ENCODE measurements at places on chromosomes 3 and 15.

GRCh38 chr3:159892171-159892795 is 96.4 kb upstream of the IL12A start:
- no peak for DNase-seq
- no peaks in the 10 kb centered on the region for H3K36me3 ChIP-seq
- H3K4me1 ChIP-seq, result no peaks in the 10 kb centered on the region
- H3K27me3 ChIP-seq, result peaks cover 11% of the 10 kb centered on the region
- H3K4me3 ChIP-seq, result no peak overlapping the region
- H3K27ac ChIP-seq, result no peak overlapping the region

GRCh38 chr3:58151637-58152036 is 59.1 kb downstream of the DNASE1L3 start:
- no peak overlapping the region for H3K4me3 ChIP-seq
- no peaks in the 10 kb centered on the region for H3K27me3 ChIP-seq
- H3K4me1 ChIP-seq, result no peaks in the 10 kb centered on the region
- no peak for DNase-seq
- H3K27ac ChIP-seq, result no peak overlapping the region

GRCh38 chr3:123653221-123653682 is 68.4 kb upstream of the HACD2 start:
- no peak overlapping the region for H3K4me3 ChIP-seq
- no peak for DNase-seq
- no peaks in the 10 kb centered on the region for H3K36me3 ChIP-seq
- no peaks in the 10 kb centered on the region for H3K27me3 ChIP-seq
- H3K4me1 ChIP-seq, result no peaks in the 10 kb centered on the region

DNA sequence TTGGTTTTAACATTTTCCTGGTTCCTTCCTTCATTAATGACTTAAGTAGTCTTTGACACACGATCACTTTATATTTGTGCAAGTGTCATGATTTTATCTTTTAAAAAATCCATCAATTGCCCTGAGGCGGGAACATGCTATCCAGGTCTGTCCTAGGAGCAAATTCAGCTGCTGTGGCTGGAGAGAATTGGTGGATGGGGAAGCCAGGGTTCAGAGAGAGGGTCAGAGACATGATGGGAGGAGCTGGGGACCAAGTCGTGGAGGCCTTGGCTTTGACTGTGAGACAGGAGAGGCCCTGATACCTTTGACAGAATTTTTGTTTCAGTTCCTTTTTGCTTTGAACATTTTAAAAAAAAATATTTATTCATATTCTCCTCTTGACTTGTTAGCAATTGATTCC is 89.0 kb downstream of the CHRNA7 start:
- H3K4me1 ChIP-seq, result no peaks in the 10 kb centered on the region
- DNase-seq, result no peak

DNA sequence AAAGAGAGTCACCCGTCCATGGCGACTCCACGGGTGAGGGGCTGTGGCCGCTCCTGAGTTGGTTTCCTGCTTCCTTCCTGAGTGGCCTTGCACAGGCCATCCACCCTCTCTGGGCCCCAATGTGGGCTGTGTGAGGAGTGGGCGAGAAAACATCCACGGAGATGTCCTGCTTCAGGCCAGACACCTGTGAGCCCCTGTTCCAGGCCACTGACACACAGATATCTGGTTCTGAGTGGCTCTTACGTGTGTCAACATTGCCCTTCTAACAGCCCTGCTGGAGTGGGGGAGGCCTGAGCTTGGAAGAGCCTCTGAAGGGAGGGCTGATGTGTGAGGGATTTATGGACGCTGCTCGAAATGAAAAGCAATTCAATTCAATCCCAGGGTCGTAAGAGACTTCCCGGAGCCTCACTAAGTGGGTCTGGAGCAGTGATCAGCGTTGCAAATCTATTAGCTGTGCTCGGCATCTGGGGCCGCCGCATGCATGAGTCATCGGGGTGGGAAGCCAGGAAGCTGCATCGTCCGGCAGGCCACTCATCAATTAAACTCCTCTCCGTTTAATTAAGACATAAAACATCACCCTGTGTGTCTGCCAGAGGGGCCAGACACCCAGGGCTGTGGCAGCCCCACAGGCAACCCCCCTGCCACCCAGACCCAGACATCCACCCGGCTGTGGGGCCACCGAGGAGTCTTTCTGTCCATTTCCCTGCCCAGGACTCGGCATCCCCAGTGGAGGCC is 20.0 kb upstream of the PRR23E start:
- peaks cover 12% of the 10 kb centered on the region for H3K27me3 ChIP-seq
- H3K4me1 ChIP-seq, result no peaks in the 10 kb centered on the region
- H3K4me3 ChIP-seq, result no peak overlapping the region

DNA sequence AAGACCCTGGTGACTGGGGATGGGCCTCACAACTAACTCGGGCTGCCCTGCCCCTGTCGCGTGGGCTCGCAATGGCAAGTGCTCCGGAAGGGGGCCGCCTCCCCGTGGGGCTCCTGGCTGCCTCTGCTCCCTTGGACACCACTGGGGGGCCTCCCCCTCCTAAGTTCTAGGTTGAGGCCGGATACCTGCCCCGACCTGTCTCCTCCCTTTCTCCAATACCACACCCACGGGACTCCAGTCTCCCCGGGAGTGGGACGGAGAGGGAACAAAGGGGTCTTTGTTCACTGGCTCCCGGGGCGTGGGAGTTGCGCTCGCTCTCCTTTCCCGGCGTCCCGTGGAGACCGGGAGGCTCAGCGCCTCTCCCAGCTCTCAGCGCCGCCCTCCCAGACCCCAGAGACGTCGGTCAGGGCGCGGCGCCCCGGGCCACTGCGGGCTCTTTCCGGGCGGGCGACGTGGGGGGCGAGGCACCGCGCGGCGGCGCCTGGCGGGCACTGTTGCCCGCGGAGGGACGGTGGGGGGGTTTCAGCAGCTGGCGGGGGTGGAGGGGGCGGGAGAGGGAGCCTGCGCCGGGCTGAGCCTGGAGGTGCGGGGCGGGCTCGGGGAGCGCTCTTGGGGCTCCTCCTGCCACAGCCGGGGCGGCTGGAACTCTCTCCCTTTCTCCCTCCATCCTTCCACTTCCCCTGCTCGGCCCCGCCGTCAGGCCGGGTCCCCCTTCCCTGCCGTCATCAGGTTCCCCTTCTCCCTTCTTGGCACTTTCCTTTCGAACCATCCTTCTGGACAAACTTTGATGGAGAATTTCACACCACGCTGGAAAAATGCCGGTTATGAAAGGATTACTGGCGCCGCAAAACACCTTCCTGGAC is at the start of gene KCNH8:
KCNH8 (plus strand) TSS at position 606 of the 863 bp plus-strand sequence; CDS start at position 816, 210 bp downstream.
- peaks cover 41% of the 10 kb centered on the region for H3K27me3 ChIP-seq
- H3K4me1 ChIP-seq, result peaks cover 26% of the 10 kb centered on the region
- DNase-seq, result peak; percentile 20
- peak within 1 kb of the TSS; percentile 89 for H3K4me3 ChIP-seq

DNA sequence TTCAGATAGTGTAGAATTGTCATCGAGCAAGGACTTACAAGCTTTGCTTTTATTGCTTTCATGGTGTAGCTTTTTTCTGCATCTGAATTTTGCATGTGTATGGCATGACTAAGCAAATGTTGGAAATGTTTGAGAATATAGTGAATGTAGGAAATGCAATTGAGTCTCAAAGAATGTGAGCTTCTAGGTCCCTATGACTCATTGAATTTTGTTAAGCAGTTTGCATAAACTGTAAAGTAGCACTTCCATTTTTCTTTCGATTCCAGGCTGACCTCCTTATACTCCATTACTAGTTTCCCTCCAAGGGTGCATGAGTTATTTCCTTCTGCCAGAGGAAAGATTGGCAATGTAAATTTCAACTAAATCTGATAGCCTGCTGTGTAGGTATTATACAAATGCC is 619.2 kb downstream of the DIPK2A start:
- no peaks in the 10 kb centered on the region for H3K4me1 ChIP-seq
- no peaks in the 10 kb centered on the region for H3K36me3 ChIP-seq
- DNase-seq, result no peak
- H3K27ac ChIP-seq, result no peak overlapping the region

- H3K27me3 ChIP-seq, result peaks cover 61% of the 10 kb centered on the region
- H3K4me3 ChIP-seq, result no peak overlapping the region
- no peak overlapping the region for H3K27ac ChIP-seq
Measured at GRCh38 chr15:89936786-89937265, 24.1 kb upstream of the ARPIN start.

- peak overlapping the region; percentile 84 for H3K4me3 ChIP-seq
- H3K27ac ChIP-seq, result peak overlapping the region; percentile 85
- peak; percentile 35 for DNase-seq
- H3K36me3 ChIP-seq, result peaks cover 48% of the 10 kb centered on the region
- no peaks in the 10 kb centered on the region for H3K27me3 ChIP-seq
- H3K4me1 ChIP-seq, result peaks cover 63% of the 10 kb centered on the region
Measured at GRCh38 chr3:56799251-56799882, 2.4 kb downstream of the ARHGEF3 start.

DNA sequence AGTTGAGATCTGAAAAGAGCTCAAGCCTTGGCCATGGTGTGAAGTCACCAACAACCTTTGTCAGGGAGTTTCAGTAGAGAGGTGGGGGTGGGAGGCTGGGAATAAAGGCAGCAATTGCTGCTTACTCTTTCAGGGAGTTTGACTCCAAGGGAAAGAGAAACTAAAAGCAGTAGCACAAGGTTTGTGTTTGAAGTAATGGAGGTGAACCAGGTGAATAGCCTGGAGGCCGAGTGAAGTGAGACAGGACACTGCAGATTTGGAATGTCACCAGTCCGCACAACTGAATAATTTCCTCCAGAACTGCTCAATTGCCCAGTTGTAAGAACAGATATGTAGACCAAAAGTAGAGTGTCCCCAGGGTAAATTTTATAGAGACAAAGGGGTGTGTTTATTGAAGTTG is 44.1 kb downstream of the CD86 start:
- DNase-seq, result no peak
- peaks cover 23% of the 10 kb centered on the region for H3K4me1 ChIP-seq
- H3K27ac ChIP-seq, result no peak overlapping the region
- no peaks in the 10 kb centered on the region for H3K27me3 ChIP-seq

DNA sequence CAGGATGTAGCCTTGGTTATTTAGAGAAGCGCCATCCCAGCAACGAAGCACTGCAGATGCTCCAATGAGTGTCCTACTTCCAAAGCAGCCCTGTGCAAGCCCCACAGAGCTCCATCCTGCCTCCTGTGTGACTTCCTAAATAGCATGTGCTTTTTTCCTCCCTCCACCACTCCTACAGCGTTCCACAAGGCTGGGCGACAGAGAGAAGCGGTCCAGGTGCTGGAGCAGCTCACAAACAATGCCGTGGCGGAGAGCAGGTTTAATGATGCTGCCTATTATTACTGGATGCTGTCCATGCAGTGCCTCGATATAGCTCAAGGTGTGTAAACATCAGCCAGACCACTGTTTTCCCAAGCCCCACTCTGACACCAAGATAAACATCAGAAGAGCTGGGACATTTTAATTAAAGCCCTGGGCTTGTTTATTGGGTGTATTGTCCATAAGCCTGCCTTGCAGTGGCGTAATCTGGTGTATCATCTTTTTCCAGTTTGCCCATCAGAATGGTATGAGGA is 22.2 kb upstream of the RHO start:
- H3K4me1 ChIP-seq, result peaks cover 2% of the 10 kb centered on the region
- H3K36me3 ChIP-seq, result no peaks in the 10 kb centered on the region
- H3K27ac ChIP-seq, result no peak overlapping the region
- H3K4me3 ChIP-seq, result no peak overlapping the region
- no peaks in the 10 kb centered on the region for H3K27me3 ChIP-seq

DNA sequence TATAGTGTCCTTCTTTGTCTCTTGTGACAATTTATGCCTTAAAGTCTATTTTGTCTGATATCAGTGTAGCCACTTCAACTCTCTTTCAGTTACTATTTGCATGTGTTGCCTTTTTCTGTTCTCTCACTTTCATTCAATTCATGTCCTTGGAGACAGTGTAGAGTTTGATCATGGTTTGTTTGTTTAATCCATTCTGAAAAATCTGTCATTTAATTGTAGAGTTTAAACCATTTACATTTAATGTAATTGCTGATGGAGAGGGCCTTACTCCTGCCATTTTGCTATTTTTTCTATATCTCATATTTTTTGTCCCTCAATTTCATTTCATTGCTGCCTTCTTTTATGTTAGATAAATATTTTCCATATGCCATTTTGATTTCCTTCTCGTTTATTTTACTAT is 42.3 kb downstream of the LSM3 start:
- peaks cover 26% of the 10 kb centered on the region for H3K27me3 ChIP-seq
- H3K27ac ChIP-seq, result no peak overlapping the region
- no peak overlapping the region for H3K4me3 ChIP-seq

GRCh38 chr3:46615050-46615775 is 2.9 kb downstream of the FAM240A start:
- DNase-seq, result no peak
- no peak overlapping the region for H3K27ac ChIP-seq
- no peaks in the 10 kb centered on the region for H3K4me1 ChIP-seq
- H3K4me3 ChIP-seq, result no peak overlapping the region
- peaks cover 57% of the 10 kb centered on the region for H3K27me3 ChIP-seq

DNA sequence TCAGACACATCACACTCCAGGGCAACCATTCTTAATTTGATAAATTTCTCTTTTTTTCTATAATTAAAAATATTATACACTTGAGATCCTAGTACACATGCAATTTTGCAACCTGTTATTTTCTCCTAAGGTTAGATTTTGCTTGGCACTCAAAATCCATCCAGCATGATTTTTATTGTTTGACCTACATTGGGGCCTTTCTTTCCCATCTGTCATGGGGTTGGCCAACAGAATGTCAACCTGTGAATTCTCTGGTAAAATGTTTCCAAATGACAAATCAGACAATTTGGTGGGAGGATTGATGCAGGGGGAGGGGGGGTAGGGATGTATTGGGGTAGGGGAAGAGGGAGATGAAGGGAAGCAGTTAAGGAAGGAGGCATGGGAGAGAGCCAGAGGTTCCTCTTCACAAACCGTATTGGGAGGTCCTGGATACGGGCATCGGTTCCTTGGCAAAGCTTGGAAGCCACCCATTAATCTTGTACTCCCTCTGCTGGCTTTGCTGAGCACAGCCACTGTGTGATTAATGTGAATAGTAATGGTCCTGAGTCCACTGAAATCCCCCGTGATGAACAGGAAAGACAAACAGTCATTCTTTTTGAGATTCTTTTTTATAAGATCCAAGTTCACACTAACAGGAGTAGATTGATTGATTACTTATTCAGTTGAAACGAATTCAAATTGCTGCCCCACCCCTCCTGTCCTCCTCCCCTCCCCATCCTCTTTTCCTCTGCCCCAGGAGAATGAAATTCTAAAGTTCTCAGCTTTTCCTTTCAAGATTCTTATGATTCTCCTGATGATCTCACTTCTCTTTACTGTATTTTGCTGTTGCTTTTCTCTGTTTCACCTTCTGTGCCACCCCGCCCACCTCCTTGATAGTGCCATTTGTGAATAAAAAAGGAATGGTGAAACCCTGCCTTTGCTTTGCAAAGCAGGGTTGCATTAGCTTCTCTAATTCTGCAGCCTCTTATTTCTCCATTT is 82.2 kb upstream of the SLC25A26 start:
- peak; percentile 20 for DNase-seq
- H3K4me3 ChIP-seq, result no peak overlapping the region
- H3K4me1 ChIP-seq, result no peaks in the 10 kb centered on the region
- no peaks in the 10 kb centered on the region for H3K36me3 ChIP-seq

GRCh38 chr15:29770796-29771195 is 51.5 kb downstream of the TJP1 start:
- H3K27me3 ChIP-seq, result peaks cover 4% of the 10 kb centered on the region
- H3K4me1 ChIP-seq, result no peaks in the 10 kb centered on the region
- H3K36me3 ChIP-seq, result no peaks in the 10 kb centered on the region
- no peak overlapping the region for H3K4me3 ChIP-seq
- DNase-seq, result no peak
- H3K27ac ChIP-seq, result no peak overlapping the region
